ENCODE measurements at places on chromosomes 5 and 9. TPM values are rescaled to one million over a fixed set of nuclear protein-coding genes. Genes with fewer than 3 reads are reported as not detected.

SOHLH1 gene
- total RNA-seq, result not detected

GDA gene
- not detected for total RNA-seq

CCDC180 gene
- total RNA-seq, result 2.6 TPM

GRCh38 chr9:28801144-28801799, 1228.0 kb upstream of the C9orf72 start:
- no peak for DNase-seq

DNA sequence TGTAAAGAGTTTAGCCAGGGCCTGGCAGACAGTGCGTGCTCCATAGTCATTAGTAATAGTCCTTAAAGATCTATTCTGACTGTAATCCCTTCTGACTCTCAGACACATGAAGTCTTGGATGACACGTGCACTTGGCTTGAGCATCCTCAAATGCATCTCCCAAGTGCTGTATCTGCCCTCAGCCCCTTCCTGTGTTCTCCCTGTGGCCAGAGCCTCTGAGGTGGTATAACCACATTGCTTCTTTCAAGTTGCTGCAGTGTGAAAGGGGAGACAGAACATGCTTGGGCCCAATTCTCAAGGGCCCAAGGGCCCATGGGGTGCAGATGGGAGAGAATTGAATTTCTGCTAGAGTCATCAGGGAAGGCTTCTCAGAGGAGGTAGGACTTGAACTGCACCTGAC, 30.1 kb upstream of the HAND1 start:
- DNase-seq, result no peak

DNA sequence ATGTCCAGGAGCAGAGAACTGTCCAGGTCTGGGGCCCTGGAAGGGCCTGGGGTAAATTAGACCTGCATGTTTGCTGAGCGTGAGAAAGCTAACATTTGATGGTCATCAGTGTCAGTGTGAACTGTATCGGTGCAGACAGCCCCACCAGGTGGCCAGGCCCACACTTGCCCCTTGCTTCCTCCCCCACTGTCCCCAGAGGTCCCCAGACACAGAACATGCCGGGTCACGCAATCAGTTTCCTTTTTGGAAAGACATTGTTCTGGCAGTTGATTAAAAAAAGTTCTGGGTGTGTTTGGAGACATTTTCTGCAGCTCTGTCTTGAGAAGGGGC, 1.5 kb downstream of the NKD2 start:
- DNase-seq, result no peak
